ENCODE measurements at places on chromosomes 5 and 9. TPM values are rescaled to one million over a fixed set of nuclear protein-coding genes. Genes with fewer than 3 reads are reported as not detected.

GRCh38 chr9:123453831-123454321 is 97.9 kb downstream of the CRB2 start:
- H3K4me3 ChIP-seq: no peak overlapping the region
- H3K27me3 ChIP-seq: no peaks in the 10 kb centered on the region
- peak; percentile 72 for DNase-seq
- no peaks in the 10 kb centered on the region for H3K4me1 ChIP-seq

SRP19 gene
- 54.3 TPM for total RNA-seq

MCC gene
- 13.0 TPM for total RNA-seq

DNA sequence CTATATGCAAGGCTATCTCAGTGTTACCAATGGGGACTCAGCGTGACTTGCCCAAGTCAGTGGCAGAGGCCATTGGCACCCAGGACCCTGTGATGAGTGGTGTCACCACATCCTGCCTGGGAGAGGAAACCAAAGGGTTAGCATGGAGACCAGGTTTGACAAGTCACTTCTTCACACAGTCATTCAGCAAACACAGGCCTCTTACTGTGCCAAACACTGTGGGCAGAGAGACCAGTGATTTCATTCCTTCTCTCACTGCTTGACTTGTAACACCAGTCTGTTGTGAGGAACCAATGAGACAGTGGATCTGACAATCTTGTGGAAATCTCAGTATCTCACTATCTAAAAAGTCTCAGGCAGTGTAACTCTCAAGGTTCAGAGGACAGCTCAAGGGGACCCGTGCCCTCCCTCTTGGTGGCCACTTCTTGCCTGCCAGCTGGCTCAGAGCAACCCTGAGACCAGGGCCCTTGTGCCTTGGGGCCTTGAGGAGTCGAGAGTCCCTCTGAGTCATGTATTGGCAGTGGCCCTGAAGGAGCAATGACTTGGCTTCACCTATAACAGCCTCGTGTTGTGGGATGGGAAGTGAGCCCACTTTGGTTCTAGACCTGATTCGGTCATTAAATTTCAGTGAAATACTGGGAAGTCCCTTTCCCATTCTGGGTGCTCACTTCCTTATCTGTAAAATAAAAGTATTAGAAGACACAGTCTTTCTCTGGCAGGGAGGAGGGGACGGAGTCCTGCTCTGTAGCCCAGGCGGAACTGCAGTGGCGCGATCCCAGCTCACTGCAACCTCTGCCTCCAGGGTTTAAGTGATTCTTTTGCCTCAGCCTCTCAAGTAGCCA is 1.6 kb downstream of the FABP6 start:
- H3K4me3 ChIP-seq: no peak overlapping the region
- no peak for DNase-seq
- H3K27ac ChIP-seq: no peak overlapping the region
- H3K27me3 ChIP-seq: no peaks in the 10 kb centered on the region

RGMB gene
- 25.0 TPM for total RNA-seq

- H3K4me3 ChIP-seq: no peak overlapping the region
- no peak for DNase-seq
- peaks cover 7% of the 10 kb centered on the region for H3K36me3 ChIP-seq
- H3K4me1 ChIP-seq: no peaks in the 10 kb centered on the region
- H3K27me3 ChIP-seq: no peaks in the 10 kb centered on the region
These were observed 7.9 kb downstream of the MTRR start for GRCh38 chr5:7876867-7877266.
